ENCODE measurements at places on chromosomes 1 and 21.

DNA sequence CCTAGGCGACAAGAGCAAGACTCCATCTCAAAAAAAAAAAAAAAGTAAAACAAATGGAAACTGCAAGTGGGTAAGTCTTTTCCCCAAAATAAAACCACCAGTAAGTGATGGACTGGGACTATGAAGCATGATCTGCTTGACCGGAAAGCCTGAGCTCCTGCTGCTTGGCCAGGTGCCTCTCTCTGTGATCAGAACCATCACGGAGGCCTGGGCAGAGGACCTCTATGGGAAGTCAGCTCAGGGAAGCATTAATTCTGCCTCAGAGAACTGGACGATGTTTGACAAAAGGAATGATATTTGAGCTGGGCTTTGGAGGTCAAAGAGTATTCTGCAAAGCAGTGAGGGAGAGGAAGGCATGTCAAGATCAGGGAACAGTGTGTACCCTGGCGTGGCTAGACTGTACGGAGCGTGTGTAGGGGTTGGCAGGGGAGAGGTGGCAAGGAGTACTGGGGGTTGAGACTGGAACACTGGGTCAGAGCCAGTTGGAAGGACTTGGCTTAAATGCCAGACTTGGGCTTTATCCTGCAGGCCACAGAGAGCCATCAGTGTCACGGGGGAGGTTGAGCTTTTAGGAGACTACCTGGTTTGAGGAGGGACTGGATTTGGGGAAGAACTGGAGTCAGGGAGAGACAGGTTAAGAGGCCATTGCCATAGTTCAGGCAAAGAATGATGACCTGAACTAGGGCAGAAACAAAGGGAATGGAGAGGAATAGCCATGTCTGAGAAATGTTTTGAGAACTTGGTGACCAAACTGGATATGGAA, 16.4 kb downstream of the ATP1A2 start:
- no peak for DNase-seq

GRCh38 chr1:96698342-96698983, 23.1 kb upstream of the PTBP2 start:
- DNase-seq = no peak

GRCh38 chr1:214552174-214552608, 789 bp upstream of the PTPN14 start:
- no peak for DNase-seq

DNA sequence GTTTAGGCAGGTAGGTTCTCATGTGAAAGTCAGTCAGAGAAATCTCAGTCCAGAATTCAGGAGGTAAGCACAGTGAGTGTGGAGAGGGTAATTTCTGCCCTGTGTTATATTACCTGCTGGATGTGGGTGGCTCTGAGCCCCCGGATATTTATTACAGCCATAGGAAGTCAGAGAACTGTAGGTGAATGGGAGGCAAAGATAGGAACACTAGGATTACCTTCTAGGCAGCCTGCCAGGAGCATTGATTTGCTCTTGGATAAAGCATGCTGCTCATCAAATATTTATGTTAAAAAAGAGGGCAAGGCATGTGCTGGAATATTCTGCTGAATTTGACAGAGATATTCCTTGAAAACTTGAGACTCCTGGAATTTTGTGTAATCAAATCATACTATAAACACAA, 8.5 kb downstream of the GNG12 start:
- DNase-seq = no peak

DNA sequence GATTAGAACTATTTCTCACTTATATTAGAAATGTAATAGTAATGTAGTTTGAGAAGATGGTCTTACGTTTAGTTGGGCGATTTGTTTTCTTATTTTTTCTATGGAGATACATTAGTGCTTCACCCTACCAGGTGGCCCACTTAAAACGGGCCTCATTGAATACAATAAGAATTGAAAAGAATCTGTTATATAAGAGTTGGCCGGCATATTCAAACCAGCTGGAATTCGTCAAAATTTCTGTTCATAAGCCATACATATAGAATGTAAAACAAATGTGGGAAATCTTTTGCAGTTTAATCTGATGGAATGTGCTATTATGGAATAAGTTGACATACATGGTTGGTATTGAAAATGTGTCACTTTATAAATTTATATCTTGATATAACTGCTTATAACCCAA, 96.4 kb upstream of the C1orf105 start:
- DNase-seq = no peak

DNA sequence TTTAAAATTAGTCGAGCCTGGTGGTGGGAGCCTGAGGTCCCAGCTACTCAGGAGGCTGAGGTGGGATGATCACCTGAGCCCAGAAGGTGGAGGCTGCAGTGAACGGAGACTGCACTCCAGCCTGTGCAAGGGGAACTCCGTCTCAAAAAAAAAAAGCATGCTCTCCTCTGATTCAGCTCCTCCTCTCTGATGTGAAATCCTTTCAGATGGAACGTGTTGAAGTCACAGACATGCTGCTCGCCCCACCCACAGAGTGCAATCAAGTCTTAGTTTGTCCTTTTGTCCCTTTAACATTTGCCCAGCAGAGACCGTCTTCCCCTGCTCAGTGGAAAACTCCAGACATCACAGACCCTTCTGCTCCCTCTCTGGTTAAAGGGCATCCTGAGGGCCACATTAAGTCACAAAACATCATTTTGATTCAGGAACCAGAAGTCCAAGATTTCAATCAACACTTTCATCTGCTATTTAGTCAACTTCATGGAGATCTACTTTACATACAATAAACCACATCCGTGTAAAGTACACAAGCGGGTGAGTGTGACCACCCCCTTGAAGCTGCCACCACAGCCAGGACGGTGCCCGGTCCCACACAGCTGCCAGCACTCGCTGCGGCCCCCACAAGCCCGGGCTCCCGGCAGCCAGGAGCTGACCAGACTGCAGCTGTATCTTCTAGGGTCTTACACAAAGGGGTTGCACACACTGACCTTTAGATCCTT, 18.9 kb upstream of the RNF223 start:
- no peak for DNase-seq

- no peak for DNase-seq
Measured at GRCh38 chr1:150142083-150142482, 7.6 kb upstream of the PLEKHO1 start.

DNA sequence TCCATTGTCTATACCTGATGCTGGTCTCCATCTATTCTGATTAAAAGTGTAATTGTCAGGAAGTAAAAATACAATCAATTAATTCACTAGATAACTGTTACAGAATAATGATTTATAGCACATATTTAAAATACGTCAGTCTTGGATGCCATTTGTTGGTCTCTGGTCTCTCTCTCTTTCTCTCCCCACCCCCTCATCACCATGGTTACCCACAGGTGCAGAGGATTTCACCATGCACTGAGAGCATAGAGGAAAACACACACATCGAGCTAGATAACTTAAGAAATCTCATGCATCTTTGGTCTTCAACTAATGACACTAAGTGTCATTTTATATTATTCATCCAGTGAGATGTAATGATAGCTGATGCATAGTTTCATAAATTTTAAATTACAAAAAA, 33.4 kb downstream of the LRRC53 start:
- DNase-seq = no peak

DNA sequence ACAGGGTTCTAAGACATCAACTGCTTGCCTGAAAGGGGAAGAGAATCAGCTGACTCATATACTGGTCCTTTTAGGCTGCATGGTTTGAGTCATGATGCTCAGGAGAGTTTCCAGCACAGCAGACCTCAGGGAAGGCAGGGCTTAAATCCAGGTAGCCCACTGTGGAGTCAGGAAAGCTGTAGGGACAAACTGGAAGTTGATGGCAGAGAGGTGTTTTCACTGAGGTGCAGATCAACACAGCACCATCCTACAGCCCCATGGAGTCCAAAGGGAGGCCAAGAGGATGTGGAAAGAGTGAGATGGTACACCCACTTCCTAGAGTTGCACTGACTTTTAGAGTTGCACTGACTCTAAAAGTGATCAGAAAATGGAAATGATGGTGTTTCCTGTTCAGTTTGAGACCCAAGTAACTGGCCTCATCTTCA, 252.4 kb upstream of the DUSP10 start:
- DNase-seq = no peak

GRCh38 chr1:201781437-201781836, 47.5 kb upstream of the IPO9 start:
- no peak for DNase-seq

GRCh38 chr1:237187842-237188241, 145.9 kb downstream of the RYR2 start:
- DNase-seq = no peak

DNA sequence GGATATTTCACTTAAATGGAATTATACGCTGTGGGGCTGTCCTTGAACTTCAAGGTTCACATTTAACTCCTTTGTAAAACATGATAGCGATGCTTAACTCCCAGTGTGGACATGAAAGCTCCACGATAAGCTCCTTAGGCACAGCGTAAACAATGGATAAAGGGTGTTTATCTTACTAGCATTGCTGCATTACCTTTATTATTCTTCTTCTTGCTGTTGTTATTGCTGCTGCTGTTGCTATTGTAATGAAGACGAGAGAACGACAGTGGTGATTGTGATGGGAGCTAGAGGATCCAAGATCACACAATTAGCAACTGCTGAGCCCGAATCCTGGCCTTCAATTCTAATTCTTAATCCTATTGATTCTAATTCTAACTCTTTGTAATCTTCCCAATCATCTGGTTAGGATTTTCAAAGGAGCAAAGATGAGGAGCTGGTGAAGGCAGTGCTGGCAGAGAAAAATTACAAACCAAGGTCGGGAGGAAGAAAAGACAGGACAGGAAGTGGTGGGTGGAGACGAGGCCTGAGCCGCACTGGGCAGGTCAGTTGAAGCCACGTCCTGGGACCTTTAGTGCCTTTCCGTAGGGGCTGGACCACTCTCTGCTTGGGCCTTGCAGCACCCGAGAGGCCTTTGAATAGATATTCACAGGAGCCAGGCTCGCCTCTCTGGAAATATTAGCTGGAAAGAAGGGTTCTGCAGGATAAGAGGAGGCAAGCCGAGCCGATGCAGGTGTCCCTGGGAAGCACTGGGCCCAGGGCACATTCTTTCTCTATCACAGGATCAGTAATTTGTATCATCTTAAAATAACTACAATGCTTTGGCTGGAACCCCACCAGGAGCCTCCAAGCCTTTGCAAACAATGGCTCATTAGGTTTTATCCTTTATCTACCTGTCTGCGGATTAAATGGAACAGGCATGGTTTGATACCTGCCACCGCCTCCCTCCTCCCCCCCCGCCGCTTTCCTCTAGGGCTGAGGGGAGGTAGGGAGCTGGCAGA, 571.6 kb downstream of the AJAP1 start:
- DNase-seq = no peak

- no peak for DNase-seq
Measured at GRCh38 chr21:33198346-33199099, 31.2 kb upstream of the IFNAR2 start.

DNA sequence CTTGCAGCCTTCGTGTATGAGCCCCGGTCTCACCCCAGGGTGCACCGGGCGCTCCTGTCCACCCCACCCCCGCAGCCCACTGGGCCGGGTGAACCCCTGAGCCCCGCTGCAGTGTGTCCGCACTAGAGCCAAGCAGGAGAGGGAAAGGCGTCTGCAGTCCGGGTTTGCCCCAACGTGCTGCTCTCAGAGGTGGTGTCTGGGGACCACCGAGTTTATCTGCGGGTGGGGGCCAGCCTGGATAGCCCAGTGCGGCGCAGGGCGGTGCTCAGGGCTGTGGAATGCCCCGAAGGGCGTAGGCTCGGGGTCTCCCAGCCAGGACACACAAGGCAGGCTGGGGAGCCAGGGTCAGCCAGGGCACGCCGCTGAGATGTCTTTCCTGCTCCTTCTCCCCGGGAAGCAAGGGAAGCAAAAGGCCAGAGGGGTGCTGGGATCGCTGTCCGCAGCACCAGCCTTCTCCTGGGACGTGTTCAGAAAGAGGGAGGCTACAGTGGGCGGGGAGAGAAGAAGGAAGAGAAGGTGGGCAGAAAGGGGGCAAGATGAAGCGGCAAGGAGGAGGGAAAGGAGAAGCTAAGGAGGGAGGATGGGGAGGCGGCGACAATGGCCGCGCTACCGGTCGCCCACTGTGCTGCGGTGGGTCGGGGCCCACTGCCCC, 56.6 kb downstream of the MAB21L3 start:
- no peak for DNase-seq

DNA sequence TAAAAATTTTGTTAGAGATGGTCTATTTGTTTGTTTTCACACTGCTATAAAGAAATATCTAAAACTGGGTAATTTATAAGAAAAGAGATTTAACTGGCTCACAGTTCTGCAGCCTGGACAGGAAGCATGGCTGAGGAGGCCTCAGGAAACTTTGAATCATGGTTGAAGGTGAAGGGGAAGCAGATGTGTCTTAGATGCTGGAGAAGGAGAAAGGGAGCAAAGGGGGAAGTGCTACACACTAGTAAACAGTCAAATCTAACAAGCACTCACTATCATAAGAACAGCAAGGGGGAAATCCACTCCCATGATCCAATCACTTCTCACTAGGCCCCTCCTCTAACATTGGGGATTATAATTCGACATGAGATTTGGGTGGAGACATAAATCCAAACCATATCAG, 76.8 kb upstream of the COL24A1 start:
- no peak for DNase-seq

- DNase-seq = no peak
Measured at GRCh38 chr1:220954321-220955075, 75.3 kb downstream of the HLX start.

DNA sequence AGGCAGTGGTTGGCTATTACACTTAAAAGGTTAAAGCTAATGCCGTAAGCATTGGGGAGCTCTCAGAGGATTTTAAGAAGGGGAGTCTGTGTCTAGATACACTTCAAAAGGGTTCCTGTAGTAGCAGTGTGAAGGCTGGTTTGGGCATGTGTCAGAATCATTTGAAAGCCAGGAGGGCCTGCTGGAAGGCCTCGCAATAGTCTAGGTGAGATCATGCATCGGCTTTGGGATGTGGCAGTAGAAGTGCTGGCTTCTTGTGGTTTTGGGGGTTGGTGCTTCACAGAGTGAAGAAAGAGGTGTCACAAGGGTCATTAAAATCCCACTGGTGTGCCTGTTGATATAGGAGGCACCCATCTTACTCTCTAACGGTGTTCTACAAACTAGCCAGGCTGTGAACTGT, 85.7 kb downstream of the ST6GALNAC3 start:
- no peak for DNase-seq

DNA sequence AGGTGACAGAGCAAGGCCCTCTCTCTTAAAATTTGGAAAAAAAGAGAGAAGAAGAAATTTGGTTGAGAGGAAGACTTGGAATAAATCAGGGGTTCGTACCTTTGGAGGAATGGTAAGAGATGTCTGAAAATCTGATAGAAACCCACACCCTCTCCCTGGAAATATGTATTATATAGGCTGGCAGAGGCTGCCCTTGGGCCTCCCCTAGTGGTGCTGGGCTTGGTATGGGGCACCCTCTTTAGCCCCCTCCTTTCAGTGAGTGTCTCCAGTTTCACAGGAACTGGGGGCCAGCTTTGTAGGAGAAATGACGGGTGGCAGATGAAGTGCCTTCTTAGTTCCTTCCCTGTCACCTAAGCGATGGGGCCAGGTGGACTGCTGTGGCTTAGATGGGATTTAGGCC, 82.9 kb upstream of the SLC2A1 start:
- no peak for DNase-seq

- no peak for DNase-seq
Measured at GRCh38 chr21:31997191-31997590, 124.4 kb downstream of the HUNK start.

DNA sequence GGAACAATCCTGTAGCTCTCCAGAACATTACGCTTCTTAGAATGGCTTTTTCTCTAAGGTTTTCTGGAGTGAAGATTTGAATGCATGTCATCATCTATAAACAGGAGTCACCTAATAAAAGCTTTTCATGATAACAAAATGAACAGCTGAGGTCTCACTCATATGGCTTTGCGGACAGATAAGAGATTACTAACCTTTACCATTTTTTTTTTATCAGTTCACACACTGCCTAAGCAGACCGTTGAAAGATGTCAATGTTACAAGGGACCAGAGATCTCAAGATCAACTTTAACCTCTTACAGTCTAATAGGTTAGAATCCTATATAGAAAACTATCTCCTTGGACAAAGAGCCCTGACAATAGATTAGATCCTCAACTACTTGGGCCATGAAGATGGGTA, 41.4 kb downstream of the SCMH1 start:
- DNase-seq = no peak
